ENCODE measurements at places on chromosomes 2 and 18.

DNA sequence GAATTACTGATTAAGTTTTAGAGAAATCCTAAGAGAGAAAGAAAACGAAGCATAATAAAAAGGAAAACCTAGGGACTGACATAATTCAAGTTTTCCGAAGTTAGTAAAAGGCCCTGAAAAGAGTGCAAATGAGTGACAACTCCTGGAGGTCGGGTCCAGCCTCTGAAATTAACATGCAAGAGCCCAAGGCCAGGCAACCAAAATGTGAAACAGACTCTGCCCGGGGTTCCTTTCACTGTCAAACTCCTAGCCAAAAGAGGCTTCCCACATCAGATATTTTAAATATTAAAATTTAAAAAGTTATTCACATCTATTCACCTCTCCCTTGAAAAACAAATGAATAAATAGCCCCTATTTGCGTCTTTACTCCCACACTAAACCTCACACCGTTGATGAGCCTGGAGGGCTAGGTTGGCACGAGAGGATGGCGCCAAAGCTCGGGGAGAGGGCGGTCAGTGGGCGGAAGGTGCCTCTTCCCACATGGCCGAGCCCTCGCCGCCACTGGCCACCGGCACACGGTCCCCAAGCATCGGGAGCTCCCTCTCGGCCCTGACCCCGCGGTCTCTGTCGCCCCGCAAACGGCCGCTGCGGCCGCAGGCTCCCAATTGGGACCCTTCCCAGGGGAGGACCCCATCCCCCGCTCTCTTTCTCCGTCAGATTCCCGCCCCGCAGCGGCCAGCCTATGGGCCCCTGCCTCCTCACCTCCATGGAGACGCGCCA lies 630 bp downstream of the PPM1G start:
- DNase-seq: no peak

GRCh38 chr2:228767196-228767595 lies 503.9 kb downstream of the PID1 start:
- no peak for DNase-seq

DNA sequence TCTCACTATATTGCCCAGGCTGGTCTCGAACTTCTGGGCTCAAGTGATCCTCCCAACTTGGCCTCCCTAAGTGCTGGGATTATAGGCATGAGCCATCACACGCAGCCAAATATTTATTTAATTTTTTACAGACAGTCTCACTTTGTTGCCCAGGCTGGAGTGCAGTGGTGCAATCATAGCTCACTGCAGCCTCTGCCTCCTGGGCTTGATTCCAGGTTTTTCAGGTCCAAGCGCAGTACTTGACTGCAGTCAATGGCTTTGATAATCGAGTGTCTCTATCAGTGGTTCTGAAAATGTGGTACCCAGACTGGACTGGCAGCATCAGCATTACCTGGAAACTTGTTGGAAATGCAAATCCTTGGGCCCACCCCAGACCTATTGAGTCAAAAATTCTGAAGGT lies 63.1 kb downstream of the PLB1 start:
- DNase-seq: no peak

DNA sequence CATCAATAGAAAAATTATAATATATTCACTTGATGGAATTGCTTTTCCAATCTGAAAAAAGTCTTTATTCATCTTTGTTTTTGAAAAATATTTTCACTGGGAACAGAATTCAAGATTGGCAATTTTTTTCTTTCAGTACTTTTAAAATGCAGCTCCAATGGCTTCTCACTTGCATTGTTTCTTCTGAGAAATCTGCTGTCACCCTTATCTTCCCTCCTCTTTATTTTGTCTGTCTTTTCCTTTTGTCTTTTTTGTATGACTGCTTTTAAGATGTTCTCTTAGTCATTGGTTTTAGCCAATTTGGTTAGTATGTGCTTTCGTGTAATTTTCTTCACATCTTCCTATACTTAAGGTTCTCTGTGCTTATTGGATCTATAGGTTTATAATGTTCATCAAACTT lies 37.1 kb upstream of the COPS8 start:
- no peak for DNase-seq

DNA sequence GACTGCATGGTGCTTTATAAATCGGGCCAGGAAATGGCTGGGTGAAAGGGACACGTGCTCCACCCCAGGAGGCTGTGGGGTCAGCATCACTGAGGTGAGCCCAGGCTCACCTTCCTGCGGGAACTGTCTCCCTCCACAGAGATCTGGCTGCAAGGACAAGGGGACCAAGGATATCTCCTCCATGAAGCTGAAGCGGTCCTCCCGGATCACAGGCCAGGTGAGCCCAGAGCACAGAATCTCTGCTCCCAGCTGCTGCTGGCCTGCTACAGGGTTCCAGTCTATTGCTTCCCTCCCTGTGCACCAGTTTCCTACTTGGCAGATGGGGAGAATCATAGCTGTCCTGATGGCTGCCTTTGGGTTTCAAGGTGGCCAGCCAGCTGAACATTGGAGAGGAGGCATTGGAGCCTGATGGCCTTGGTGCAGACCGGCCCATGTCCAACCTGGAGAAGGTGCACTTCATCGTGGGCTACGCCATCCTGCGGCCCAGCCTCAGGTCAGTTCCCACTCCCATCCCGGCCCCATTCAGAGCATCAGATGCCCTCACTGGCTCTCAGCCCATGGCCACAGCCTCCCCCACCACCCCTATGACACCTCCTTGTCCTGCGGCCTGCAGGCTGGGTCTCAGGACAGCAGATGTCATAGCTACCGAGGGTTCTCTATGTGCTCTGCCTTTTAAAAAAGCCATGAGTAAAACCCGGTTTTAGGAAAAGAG lies 33.7 kb upstream of the GPR17 start:
- DNase-seq: no peak

GRCh38 chr2:2825516-2826208 lies 494.6 kb upstream of the MYT1L start:
- no peak for DNase-seq

DNA sequence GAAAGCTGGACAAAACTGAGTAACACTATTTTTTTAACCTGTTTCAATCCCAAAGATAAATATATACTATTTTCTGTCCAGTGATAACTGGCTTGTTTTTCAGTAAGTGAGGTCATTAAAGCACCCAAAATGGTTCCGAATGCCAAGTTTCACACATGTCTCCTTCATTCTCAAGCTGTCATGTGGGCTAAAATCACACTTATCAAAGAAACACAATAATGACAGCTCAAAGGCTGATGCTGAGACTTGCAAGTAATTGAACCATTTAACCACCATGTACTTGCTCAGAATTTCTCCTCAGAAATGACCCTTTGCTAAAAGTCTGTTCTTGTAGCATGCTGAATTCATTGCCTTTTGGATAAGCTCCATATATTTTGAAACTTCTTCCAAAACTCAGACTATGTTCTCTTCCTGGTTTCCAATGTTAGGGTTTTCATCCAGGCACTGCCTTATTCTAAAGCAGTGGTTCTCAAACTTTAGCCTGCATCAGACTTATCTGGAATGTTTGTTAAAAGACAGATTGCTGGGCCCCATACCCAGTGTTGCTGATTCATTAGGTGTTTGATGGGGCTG lies 149.8 kb downstream of the VWC2L start:
- DNase-seq: no peak

- no peak for DNase-seq
These were observed 20.2 kb upstream of the ST3GAL5 start for GRCh38 chr2:85909005-85909404.

DNA sequence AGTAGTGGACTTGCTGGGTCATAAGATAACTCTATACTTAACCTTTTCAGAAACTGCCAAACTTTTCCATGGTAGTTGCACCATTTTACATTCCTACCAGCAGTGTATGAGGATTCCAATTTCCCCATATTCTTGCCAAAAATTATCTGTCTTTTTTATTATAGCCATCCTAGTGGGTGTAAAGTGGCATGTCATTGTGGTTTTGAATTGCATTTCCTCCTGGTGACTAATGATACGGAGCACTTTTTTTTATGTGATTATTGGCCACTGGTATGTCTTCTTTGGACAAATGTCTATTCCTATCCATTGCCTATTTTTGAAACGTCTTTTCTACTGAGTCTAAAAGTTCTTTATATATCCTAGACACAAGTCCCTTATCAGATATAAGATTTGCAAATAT lies 44.3 kb downstream of the CACNB4 start:
- no peak for DNase-seq

GRCh38 chr2:237540823-237541222 lies 25.6 kb upstream of the PRLH start:
- no peak for DNase-seq

GRCh38 chr18:13006531-13007247 lies 15.5 kb downstream of the CEP192 start:
- no peak for DNase-seq

- no peak for DNase-seq
These were observed 201.3 kb upstream of the FSHR start for GRCh38 chr2:49355611-49356010.

- no peak for DNase-seq
These were observed 437.0 kb downstream of the PARD3B start for GRCh38 chr2:204982303-204982702.

GRCh38 chr18:65352186-65352585 lies 398.6 kb upstream of the CDH7 start:
- DNase-seq: peak; percentile 3

- DNase-seq: no peak
These were observed 71.6 kb upstream of the BCL2L11 start for GRCh38 chr2:111048856-111049768.

DNA sequence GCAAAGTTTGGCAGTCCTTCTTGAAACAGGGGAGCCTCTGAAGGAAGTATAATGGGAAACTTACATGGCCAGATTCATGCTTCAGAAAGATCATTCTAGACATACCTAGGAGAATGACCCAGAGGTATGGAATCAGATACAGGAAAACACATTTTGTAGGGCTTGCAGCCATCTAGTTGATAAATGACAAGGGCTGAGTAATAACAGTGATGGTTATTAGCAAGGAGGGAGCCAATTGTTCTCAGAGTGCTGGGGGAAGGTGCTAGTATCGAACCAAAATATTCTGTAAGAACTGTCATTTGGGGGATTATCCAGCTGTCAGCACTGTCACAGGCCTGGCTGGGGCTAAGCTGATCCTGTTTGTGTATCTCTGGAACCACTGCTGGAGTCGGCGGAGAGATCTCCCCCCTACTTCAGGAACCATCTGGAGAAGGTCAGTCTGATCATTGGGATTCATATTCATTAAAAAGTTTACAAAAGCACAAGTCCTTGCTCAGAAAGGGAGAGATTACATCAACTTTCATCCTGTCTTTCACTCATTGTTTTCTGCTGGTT lies 113.8 kb upstream of the THSD7B start:
- DNase-seq: no peak

DNA sequence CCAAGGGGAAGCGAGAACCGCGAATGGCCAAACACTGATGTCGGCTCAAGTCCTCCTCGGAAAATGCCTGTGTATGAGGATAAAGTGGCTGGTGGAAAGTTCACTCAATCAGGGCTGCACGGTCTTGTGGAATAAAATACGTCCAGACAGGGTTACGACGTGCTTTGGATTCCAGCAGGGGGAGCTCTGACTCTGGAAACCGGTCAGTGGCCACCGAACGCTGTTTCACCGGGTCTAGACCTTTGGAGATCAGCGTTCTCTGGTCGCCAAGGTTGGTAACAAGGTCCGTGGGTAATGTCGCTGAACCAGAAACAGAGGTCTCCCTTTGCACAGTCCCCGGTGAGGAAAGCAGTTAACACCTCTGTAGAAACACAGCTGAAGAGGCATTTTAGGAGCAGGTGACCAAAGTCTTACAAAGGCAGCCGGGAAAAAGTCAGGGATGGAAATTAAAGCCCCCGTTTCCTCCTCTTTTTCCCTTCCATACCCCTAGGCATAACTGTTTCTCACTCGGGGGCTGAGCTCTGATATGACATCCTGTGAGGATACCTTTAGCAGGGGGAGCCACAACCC lies 47.8 kb downstream of the CDCA7 start:
- peak; percentile 65 for DNase-seq

- no peak for DNase-seq
These were observed 30.1 kb upstream of the FAM117B start for GRCh38 chr2:202604699-202605098.

GRCh38 chr18:374721-375168 lies 106.9 kb upstream of the THOC1 start:
- no peak for DNase-seq

- no peak for DNase-seq
These were observed 16.8 kb downstream of the EVX2 start for GRCh38 chr2:176066645-176067588.

GRCh38 chr2:238362626-238363025 lies 42.3 kb downstream of the TRAF3IP1 start:
- DNase-seq: no peak

DNA sequence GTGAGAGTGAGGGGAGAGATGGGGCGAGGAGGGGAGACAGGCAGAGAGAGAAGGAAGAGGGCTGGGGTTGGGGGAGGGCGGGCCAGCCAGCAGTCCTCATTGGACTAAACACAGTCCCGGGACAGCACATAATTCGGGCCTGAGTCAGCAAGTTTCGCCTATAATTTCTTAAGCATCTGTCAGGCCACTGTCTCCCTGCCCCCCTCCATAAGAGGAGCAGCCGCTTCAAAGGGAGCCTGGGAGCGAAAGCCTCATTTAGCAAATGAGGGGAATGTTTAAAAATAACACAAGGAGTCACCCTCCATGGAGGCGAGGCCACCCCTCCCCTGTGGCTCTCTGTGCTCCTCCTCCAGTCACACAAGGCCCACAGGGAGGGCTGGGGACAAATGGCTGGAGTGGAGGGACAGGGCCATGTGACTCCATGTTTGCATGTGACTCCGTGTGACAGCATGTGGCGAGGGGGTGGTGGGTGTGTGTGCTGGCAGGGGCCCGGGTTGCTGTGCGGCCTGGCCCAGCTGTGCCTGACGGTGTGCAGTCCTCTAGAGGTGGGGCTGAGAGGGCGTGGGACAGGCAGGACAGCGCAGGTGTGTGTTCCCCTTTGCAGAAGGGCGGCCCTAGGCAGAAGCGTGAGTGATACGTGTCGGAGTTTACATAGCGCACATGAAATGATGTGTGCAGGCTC lies 162.4 kb downstream of the CELF4 start:
- no peak for DNase-seq

GRCh38 chr2:134320930-134321329 lies 67.1 kb downstream of the MGAT5 start:
- no peak for DNase-seq

DNA sequence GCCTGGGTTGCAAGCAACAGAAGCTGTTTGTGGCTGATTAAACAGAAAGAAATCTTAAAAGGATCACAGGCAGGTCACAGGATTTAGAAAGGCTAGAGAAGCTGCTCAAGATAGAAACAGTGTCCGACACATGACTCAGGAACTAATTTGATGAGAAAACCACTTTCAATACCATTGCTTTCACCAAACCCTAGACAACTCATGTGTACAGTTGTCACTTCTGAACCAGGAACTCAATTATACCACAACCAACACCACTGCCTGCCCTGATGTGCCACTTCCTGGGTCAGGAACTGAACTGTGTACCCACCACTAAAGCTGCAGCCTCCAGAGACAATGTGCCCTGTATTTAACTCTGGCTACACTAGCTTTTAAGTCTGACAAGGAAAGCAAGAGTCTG lies 56.0 kb downstream of the TMEM247 start:
- DNase-seq: no peak

DNA sequence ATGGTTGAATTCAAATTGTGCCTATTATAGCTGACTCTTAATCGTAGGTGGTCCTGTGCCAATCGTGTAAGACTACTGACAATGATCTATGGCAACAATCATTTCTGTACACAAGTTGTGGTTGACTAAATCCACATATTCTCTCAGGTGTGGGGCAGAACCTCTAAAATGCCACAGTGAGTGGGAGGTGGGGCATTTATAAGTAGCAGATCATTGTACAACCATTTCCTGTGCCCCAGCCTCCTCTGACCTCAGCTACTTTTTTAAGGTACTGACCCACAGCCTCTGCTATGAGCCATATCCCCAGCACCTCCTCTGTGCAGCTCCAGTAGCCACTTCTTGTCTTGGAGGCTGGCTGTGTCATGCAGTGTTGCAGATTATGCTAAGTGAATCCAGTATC lies 48.6 kb upstream of the RAPH1 start:
- DNase-seq: no peak

- DNase-seq: no peak
These were observed 49.3 kb downstream of the KCNG2 start for GRCh38 chr18:79846936-79847557.
